ENCODE measurements at places on chromosomes 12 and 14. TPM values are rescaled to one million over a fixed set of nuclear protein-coding genes. Genes with fewer than 3 reads are reported as not detected.

Gene STXBP6
- polyA plus RNA-seq, result 27.1 TPM

Gene SLC48A1
- polyA plus RNA-seq, result 9.8 TPM

Gene C3AR1
- 5.4 TPM for polyA plus RNA-seq

Gene ZNF740
- polyA plus RNA-seq, result 26.1 TPM

Gene KRAS
- polyA plus RNA-seq, result 15.4 TPM

Gene TMEM63C
- 15.1 TPM for polyA plus RNA-seq

Gene RNU6-7
- not detected for polyA plus RNA-seq

Gene OASL
- polyA plus RNA-seq, result 0.18 TPM

Gene HOXC13
- not detected for polyA plus RNA-seq

Gene VPS37B
- polyA plus RNA-seq, result 22.3 TPM

Gene PLCZ1
- polyA plus RNA-seq, result not detected

Gene PPFIA2
- 1.5 TPM for polyA plus RNA-seq

Gene TMEM229B
- not detected for polyA plus RNA-seq

Measured in muscle of arm (tissue), 14 donors.